Right ventricle myocardium superior (tissue), 1 donor: ENCODE measurements at places on chromosomes 2 and 18. TPM values are rescaled to one million over a fixed set of nuclear protein-coding genes. Genes with fewer than 3 reads are reported as not detected.

DNA sequence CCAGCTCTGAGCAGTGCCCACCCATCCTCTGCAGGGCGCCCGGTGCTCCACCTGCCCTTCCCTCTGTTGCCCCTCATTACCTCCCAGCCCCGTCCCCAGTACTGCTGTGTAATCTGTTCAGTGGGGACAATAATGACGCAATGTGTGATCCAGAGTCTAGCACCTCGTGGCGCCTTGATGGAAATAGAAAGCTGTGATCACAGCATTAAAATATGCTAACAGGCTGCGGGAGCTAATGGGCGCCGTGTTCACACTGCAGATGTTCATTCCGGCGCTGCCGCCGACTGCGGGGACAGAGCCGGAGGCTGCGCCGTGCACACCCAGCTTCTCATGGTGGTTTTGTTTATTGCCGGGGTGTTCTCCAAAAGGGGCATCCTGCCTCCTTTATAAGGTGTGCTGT, 235.2 kb downstream of the LDLRAD4 start:
- no peak for DNase-seq

GRCh38 chr2:97727296-97727695, 13.9 kb downstream of the ZAP70 start:
- peak; percentile 14 for DNase-seq

DNA sequence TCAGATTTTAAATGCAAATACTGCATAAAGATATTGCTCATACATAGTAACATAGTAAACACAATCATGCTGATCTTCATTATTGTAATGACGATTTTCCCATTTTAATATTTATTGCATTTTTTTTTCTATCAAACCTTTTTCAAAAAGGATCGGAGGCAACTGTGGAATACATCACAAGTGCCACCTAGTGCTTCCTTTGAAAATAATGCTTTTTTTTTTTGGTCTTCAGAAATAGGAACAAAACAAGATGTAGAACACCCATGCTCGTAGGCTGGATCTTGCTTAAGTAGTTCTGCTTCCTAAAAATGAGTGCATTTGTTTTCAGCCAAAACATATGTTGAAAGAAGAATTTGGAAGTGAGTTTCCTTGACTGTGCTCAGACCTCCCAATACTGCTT, 35.7 kb upstream of the GPR155 start:
- no peak for DNase-seq

Gene GBX2
- total RNA-seq, result not detected

- no peak for DNase-seq
These were observed 20.7 kb downstream of the TOGARAM2 start for GRCh38 chr2:29001806-29002205.

GRCh38 chr2:187573722-187574121, 19.5 kb upstream of the TFPI start:
- DNase-seq, result no peak

- no peak for DNase-seq
These were observed 6.7 kb downstream of the CRIM1 start for GRCh38 chr2:36362291-36362690.

DNA sequence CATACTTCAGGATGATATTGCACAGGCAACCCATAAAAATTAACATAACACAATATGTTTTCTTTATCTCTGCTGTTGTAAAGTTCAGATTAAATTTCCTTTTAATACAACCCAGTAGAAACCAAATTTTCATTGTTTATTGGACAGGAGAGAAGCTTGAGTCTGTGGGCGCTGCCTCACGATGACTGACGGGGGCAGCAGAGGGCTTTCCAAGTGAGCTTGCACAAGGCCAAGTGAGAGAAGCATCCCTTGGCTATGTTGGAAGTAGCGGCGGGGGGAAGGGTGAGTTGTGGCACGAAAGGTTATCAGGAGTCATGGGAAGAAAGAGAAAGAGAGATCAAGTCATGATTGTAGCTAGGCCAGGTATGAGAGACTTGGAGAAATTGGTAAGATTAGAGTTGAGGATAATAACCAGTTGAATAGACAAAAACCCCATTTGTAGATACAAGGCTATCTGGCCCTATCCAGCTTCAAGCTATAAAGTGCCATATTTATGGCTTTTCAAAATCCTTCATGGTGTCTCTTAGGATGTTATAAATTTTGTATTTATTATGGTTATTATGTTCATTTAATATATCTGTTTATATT, 413.7 kb upstream of the FAM98A start:
- peak; percentile 54 for DNase-seq

DNA sequence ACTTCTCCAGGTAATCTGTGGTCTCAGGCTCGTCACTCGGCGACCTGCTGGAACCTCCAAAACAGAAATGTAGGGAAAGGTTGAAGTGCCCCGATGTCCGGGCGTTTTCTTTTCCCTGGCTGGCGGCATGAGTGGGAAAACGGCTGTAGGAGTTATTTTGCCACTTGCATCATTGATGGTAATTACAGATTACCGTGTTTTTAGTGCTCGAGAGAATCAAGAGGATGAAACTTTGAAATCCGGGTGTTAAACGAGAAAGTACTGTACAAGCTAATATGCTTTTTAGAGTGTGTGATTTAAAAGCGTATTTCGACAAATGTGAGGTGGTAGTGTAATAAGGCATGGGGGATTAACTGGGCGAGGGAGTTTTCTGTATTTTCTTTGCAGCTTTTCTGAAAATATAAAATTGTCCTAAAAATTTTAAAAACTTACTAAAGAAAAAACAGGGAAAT, 819 bp downstream of the GRHL1 start:
- DNase-seq, result no peak

DNA sequence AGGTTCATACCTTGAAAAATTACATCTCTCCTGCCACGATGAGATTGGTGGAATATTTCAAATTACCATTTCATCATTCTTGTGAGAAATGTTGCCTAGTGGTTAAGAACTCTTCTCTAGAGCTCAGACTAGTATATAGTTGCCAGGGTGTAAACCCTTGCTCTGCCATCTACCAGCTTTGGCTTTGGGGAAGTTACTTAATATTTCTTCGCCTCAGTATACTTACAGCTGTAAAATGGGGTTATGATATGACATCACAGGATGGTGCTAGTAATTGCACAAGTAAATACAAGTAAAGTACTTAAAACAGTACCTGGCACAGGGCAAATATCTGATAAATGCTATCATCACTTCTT, 1.5 kb downstream of the SPOPL start:
- DNase-seq, result no peak

- no peak for DNase-seq
These were observed 27.9 kb downstream of the IWS1 start for GRCh38 chr2:127498386-127498785.

- no peak for DNase-seq
These were observed 61.1 kb upstream of the RAB12 start for GRCh38 chr18:8548186-8548585.

Gene COL5A2
- total RNA-seq, result 6.8 TPM

Gene CLEC4F
- total RNA-seq, result 0.08 TPM

Gene CYP26B1
- 4.4 TPM for total RNA-seq

DNA sequence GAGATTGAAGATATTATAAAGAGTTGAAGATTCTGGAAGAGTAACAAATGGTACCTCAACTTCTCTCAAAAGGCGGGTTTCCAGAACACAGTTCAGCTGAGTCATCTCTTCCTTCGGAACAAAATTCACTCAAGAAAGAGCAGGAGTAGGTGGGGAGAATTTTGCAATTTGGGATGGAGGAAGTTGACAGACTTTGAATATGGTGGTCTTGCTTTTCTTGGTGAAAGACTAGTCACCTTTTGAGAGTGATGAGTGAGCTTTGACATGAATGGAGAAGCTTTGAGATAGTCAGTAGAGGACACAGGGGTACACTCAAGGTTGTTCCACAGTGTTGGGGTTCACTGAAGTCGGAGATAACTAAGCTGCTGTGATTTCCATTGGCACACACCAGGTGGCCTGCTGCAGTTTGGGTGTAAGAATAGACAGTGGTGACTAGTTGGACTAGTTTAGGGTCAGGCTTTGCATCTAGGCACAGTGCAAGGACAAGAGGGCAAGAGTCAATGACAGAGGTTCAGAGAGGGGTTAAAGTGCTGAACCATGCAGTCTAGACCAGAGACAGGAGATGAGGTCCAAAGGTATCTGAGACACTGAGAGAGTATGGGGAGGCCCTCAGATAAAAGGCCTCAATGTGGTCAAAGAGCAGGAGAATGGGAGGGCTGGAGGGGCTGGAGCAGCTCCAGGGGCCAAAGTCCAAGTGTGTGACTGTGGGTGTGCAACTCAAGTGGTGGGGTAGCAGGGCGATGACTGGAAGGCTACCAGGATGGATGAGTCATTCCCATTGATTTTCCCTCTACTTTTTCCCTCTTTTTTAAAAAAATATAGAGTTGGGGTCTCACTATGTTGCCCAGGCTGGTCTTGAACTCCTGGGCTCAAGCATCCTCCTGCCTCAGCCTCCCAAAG, 7.7 kb downstream of the CCL20 start:
- no peak for DNase-seq

GRCh38 chr2:191218292-191218898, 26.8 kb upstream of the MYO1B start:
- no peak for DNase-seq

- DNase-seq, result no peak
These were observed 74.1 kb downstream of the CABYR start for GRCh38 chr18:24212939-24213338.

- DNase-seq, result no peak
These were observed 22.8 kb upstream of the ADNP2 start for GRCh38 chr18:80086281-80086680.

Gene NEU4
- total RNA-seq, result not detected

GRCh38 chr2:219919506-219919905, 292.1 kb downstream of the SLC4A3 start:
- DNase-seq, result no peak

Gene HOXD9
- not detected for total RNA-seq

GRCh38 chr2:23753291-23754010, 173.5 kb downstream of the ATAD2B start:
- no peak for DNase-seq

- DNase-seq, result no peak
These were observed 65.1 kb upstream of the TRIB2 start for GRCh38 chr2:12651641-12652040.

Gene TSPYL6
- not detected for total RNA-seq

Gene TRABD2A
- total RNA-seq, result 0.56 TPM

Gene KANSL3
- 31.8 TPM for total RNA-seq

DNA sequence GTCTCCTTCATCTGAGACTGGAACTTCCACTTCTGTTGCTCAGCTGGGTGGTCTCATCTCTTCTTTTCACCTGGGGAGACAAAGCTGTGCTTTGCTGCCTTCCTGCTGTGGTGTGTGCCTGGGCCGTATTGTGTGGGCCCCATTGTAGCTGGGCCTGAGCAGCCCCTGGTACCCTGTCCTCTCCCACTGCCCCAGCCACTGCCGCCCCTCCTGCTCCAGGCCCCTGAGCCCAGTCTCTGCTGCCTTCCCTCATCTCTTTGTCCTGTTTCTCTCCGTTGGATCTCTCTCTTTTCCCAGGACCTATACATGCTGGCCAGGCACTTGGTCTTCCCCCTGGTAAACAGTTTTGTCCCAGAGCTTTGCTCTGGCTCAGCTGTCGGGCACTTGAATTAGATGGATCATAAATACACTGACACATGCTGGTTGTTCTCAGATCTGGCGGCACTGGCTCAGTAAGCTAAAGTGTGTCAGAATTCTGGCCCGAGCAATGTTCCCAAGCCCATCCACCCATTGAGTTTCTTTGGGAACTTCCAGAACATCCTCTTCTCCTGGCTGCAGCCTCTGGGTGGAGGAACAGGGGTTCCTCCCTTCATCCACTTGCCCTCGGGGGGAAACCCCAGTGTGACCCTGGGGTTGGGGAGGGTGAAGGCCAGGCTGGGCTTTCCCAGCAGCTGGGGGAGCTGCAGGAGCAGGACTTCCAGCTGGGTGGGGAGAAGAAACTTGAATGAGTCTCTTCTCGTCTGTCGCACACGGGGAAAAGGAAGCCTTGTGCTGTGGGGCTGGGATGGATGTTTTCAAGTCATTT, 99.0 kb downstream of the DGKD start:
- DNase-seq, result peak; percentile 38

DNA sequence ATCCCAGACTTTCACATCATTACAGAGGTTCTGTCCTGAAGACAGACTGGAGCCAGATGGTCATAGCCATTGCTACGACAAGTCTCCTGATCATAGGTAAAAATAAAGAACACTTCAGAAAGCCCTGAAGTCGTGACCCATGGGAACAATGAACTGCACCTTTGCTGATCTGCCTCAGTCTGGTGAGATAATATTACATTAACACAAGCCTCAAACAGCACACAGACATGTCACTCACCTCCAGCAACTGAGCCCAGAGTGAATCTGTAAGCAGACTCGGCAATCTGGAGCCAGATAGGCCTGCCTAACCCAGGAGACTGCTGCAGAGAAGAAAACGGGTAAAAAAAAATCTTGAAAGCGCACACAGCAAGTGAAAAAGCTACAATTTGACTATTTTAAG, 79.2 kb downstream of the SLC25A12 start:
- DNase-seq, result no peak

DNA sequence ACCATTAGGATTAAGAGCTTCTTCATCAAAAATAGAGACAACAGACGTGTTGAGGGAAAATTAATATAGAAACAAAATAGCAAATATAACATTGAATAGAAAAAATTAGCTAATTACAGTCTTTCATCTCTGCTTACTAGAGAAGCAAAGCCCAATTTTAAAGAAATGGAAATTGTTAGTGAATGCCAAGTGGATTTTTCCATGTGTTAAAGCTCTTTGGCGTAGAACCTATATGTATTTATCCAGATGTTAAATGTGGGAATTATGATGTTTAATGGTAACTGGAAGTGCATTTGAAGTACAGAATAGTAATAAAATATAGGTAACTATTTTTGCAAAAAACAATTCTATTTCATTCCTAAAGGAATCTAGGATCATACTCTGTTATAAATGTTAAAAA, 212.0 kb upstream of the COL3A1 start:
- no peak for DNase-seq

DNA sequence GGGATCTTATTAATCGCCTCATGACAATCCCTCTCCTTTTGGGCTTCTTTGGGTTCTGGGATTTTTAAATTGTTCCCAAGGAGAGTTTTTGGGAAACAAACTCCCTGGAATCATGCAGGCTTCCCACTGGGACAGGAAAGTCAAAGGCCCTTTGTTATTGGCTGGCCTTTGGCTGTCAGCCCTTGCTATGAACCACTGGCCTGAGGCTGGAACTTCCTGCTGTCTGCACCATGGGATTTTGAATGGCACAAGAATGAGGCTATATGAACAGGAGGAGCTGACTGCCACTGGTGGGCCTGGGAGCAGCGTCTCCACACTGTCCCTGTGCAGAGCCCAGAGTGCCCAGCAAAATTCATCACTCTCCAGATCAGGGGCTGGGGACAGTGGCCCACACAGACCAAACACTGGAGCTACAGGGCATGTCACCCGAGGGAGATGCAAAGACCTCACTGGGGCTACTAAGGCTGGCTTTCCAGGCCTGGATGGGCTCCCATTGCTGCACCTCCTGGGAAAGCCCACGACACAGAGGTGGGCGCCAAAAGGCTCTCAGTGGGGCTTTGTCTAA, 35.7 kb downstream of the STEAP3 start:
- no peak for DNase-seq

- DNase-seq, result no peak
These were observed 237.8 kb upstream of the THSD7B start for GRCh38 chr2:136527560-136527959.

DNA sequence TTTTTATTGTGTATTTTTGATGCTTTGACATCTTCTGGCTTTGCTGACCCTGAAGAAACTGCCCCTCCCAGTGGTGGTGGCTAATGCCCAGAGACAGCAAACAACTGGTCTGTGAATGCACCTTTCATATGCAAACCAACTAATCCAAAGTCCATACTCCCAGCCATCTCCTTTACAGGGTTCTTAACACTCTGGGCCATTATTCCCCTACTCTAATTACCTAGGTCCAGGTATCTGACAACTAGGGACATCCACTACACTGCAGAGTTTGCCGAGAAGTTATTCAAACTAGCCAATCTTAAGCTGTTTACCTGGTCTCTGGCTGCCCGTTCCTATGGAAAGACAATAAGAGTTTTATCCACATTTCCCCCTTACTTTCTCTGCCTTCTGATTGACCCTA, 73.6 kb downstream of the FSHR start:
- no peak for DNase-seq
